ENCODE measurements at places on chromosomes 1 and 21. TPM values are rescaled to one million over a fixed set of nuclear protein-coding genes. Genes with fewer than 3 reads are reported as not detected.

Gene HES2
- total RNA-seq: not detected

Gene AGTRAP
- total RNA-seq: 36.9 TPM

Gene MIS18A
- total RNA-seq: 50.9 TPM

Gene ABCB10
- 24.0 TPM for total RNA-seq

Gene CACNA1S
- 0.07 TPM for total RNA-seq

Gene NR1I3
- not detected for total RNA-seq

Gene SELP
- total RNA-seq: not detected

Gene AMY2A
- not detected for total RNA-seq

Gene TMEM200B
- total RNA-seq: 3.8 TPM

Gene ROR1
- 10.8 TPM for total RNA-seq

Gene ACTL8
- total RNA-seq: not detected

Gene SLFNL1
- 0.37 TPM for total RNA-seq

Gene GPR157
- 1.9 TPM for total RNA-seq

Gene DENND2D
- not detected for total RNA-seq

Gene FAM151A
- total RNA-seq: not detected

Gene KCNN3
- total RNA-seq: 0.84 TPM

Gene IFI44
- 0.47 TPM for total RNA-seq

Gene C1orf185
- not detected for total RNA-seq

Gene KCNJ9
- 0.11 TPM for total RNA-seq

Gene REN
- total RNA-seq: not detected

Gene BSND
- total RNA-seq: not detected

Gene GJA5
- 1.2 TPM for total RNA-seq

Gene KPRP
- not detected for total RNA-seq

Gene MAD2L2
- total RNA-seq: 111 TPM

Gene PLOD1
- total RNA-seq: 62.6 TPM

Gene LRRC39
- 1.3 TPM for total RNA-seq

Gene NSUN4
- 32.7 TPM for total RNA-seq

Gene GSTM5
- 0.23 TPM for total RNA-seq

Gene HEYL
- 4.9 TPM for total RNA-seq

Gene OR2L2
- total RNA-seq: 0.09 TPM

Gene CLCNKB
- 0.30 TPM for total RNA-seq

Gene CFHR1
- 0.56 TPM for total RNA-seq

Gene CYP4X1
- 0.42 TPM for total RNA-seq

Gene RNU1-2
- total RNA-seq: 2,478 TPM

Gene FCRL4
- total RNA-seq: not detected

Gene GJA9
- total RNA-seq: not detected

Gene ORC1
- 36.9 TPM for total RNA-seq

Gene KCNJ15
- 0.40 TPM for total RNA-seq

Gene LRRC38
- not detected for total RNA-seq

Gene LCE3E
- not detected for total RNA-seq

Gene SARS1
- total RNA-seq: 158 TPM

Gene DSCAM
- total RNA-seq: 0.23 TPM

Gene UMODL1
- total RNA-seq: not detected

Gene NTNG1
- total RNA-seq: 1.3 TPM

Gene TAF5L
- total RNA-seq: 29.4 TPM

Gene IFT25
- 41.0 TPM for total RNA-seq

Gene RYR2
- total RNA-seq: 0.07 TPM

Gene MIXL1
- 0.41 TPM for total RNA-seq

Gene FCGR3B
- not detected for total RNA-seq

Gene NUP133
- 66.1 TPM for total RNA-seq

Gene C1orf56
- total RNA-seq: 6.3 TPM

Gene PDPN
- 47.4 TPM for total RNA-seq

Gene SLC2A5
- not detected for total RNA-seq
